ENCODE measurements at places on chromosomes 7 and 10.

GRCh38 chr10:18364987-18365775 lies 225.0 kb downstream of the CACNB2 start:
- no peak for DNase-seq

DNA sequence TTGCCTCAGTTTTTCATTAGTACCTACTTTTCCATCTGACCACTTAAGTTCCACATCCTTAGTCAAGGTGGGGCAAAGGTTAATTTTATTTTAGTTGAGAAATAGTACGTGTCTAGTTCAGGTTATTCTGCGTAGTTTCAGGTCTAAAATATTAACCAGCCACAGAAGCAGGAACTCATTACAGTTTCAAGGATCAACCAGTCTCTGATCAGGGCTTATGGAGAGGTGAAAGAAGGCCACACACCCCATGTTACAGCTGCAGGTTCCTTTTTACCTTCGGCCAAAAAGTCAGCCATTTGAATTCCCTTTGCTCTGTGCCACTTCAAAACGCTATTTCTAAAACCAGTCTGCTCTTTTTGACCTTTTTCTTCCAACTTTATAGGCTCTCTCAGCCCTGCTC lies 134.2 kb downstream of the CTTNBP2 start:
- no peak for DNase-seq

- DNase-seq, result peak; percentile 46
These were observed 51.3 kb upstream of the FRMD4A start for GRCh38 chr10:14382022-14382421.

- no peak for DNase-seq
These were observed 3.3 kb downstream of the GOLGA7B start for GRCh38 chr10:97852840-97853405.

GRCh38 chr7:125847692-125848091 lies 918.1 kb upstream of the POT1 start:
- no peak for DNase-seq

GRCh38 chr7:129159539-129159938 lies 15.0 kb downstream of the TSPAN33 start:
- no peak for DNase-seq

DNA sequence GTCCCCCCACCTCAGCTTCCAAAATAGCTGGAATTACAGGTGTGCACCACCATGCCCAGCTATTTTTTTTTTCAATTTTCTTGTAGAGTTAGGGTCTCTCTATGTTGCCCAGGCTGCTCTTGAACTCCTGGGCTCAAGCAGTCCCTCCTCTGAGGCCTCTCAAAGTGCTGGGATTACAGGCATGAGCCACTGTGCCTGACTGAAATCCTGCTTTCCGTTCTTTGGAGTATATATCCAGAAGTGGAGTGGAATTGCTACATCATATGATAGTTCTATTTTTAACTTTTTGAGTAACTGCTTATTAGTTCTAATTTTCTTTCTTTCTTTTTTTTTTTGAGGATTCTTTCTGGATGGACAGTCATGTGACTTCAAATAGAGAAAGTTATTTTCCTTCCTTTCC lies 62.9 kb upstream of the ZMIZ2 start:
- no peak for DNase-seq

- DNase-seq, result no peak
These were observed 95.6 kb downstream of the OSBPL3 start for GRCh38 chr7:24884401-24884800.

GRCh38 chr10:10804061-10804460 lies 213.6 kb upstream of the CELF2 start:
- DNase-seq, result no peak

DNA sequence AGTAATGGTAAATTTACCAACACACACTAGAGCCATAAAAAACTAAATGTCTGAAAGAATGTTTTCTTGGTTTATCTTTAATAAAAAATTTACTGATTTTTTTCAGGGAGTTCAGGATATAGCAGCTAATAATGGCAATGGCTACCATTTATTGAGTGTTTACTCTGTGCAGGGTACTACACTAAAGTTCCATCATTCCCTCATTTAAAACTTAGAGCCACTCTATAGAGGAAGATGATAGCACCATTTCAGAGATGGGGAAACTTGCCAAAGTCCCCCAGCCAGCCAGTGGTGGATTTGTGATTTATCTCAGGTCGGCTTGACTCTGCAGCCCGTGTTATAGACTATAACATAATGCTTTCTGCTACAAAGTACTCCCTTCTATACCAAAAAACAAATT lies 86.6 kb downstream of the LSMEM1 start:
- DNase-seq, result no peak

DNA sequence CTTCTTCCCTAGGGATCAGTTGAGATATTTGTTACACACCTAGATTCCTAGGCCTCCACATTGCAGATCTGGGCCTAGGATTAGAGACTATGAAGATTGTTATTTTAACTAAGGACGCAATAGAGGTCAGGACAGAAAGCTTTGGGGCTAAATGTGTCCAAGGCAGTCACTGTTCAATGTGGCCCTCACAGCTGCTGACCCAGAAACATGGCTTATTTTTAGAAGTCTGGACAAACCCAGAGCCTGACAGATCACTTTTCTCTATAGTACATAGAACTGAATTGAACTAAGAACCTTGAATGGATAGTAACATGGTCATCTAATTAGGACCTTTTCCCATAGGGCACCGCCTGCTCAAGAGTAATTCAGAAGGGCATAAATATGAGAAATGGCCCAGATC lies 146.6 kb upstream of the AUTS2 start:
- no peak for DNase-seq

GRCh38 chr10:73232887-73233286 lies 14.2 kb downstream of the DNAJC9 start:
- DNase-seq, result no peak

DNA sequence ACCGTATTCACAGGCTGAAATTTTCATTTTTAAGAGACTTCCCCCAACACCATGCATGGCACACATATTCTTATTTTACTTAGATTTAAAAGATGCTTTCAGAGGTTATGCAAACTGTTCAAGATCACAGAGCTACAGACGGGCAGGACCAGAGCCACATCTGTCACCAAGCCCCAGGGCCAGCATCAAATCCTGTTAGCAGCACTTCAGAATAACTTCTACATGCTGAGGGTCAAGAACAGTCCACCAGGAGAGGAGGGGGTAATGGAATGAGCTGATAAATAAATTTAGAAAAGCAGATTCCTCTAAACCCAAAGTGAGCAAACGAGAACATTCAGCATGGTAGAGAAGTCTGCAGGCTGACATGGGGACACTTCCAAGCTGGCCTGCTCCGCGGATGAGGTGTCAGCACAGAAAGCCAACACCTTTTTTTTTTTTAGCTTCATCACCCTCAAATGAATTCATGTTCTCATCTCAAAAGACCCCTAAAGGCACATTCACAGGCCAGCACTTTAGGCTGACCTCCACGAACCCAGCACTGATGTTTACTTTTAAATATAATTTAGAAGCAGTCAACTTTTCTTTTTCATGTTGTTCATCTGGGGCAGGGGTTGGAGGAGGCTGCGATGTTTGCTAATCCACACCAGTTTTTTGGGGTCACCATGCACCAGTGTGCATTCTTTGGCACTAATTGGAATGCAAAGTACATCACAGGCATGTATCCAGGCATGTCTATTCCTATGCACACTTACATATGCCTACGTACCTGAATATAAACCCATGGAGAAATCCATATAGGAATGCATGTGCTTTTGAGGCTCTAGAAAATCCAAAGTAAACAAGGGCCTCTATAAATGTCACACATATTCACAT lies 249.0 kb downstream of the TNS3 start:
- DNase-seq, result no peak

- no peak for DNase-seq
These were observed 7.1 kb downstream of the CCDC126 start for GRCh38 chr7:23604296-23604640.

DNA sequence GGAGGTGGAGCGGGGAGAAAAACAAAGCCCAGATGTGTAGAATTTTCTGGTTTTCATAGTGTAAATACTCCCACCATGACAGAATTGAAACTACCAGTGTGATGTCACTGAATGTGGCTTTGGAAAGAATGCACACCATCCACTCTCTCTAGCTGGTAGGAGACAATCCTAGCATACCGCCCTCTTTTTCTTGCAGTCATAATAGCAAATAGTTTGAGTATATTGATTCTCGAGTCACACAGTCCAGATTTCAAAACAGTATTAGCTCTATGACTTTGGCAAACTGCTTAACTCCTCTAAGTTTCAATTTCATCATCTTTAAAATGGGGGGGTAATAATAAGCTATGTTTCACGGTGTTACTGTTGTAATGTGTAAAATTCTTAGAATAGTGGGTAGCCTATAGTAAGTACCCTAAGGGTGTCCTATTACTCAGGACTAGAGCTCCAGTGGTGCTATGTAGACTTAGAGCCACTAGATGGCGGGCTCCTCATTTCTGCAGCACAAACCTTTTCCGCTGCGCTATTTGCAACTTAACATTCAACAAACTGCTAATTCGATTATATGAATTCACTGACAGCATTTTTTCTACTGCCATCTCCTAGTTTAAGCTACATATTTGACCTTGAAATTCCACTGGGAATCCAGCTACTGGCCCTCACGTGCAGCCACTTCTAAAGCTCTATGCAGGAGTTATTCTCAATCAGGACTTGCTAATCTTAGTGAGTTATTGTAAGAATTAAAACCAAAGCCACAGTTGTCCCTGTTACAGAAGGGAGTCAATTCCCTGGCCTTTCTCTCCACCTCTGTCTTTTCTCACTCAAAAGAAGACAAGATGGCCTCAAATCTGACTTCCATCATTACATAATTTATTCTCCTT lies 18.7 kb downstream of the TAS2R40 start:
- peak; percentile 65 for DNase-seq

DNA sequence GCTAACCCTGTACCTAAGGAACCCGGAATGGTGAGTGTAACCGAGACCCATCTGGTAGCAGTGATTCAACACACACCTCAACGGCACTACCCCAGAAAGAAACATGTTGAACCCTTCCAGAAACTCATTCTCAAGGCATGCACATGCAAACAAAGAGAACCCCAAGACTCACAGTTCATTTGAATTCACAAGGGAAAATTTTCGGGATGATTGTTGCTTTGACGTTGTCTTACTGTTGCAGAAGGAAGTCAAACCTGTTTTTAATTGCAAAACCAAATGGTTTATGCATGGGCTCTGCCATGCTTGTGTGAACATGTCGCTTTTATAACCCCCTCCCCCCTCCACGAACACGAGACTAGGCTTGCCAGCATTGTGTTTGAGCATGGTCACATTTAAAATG lies 539.7 kb downstream of the GATA3 start:
- no peak for DNase-seq

DNA sequence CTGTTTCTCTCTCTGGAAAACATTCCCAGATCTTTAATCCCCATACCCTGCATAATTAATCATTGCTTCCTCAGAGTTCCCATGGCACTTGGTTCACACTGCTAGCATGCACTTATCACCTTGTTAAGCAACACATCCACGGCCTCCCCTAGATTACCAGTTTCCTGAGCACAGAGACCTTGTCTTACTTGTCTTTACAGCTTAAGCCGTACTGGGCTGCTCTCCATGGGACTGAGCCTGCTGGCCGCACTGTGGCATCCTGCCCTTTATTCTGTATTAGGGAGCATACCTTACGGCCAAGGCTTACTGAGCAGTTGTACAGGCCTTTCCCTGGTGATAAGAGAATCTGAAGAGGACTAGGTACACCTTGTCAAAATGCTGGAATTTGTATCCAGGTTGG lies 190.2 kb downstream of the REEP3 start:
- no peak for DNase-seq

DNA sequence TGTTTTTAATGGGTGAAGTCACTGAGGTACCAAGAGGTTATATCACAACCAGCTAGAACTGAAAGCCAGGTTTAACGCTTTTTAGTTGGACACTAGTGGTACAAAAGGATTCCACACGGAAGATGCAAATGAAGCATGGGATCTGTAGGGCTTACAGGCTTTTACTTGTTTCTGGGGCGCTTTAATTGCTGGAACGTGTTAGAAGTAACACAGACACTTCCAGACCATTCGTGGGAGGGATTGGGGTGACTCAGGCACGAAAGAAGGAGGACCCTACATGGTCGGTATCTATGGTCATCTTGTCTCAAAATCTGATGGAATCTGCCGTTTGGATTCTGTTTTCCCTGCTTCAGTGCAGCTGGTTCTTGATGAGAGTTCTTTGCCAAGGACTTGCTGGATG lies 1.0 kb downstream of the YKT6 start:
- no peak for DNase-seq

- no peak for DNase-seq
These were observed 668.2 kb upstream of the IGFBP3 start for GRCh38 chr7:46589286-46589685.

- no peak for DNase-seq
These were observed 70.5 kb upstream of the SP4 start for GRCh38 chr7:21357151-21358097.

DNA sequence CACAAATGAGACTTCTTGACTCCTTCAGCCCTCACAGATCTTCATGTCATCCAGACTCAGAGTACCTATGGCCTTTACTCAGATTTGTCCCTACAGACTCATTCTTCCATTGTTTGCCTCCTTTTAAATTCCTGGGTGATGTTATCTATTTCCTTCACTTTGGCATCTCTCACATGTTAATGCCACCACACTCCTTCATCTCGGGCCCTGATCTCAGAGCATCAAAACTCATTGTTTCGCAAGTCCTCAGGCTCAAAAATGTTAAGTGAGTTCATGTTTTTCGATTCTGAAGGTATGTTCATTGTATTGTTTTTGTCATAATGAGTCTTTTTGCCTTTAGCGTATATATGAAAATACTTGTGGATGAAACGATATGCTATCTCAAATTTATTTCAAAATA lies 62.3 kb upstream of the AHR start:
- no peak for DNase-seq

GRCh38 chr7:44132039-44132438 lies 8.7 kb upstream of the POLD2 start:
- DNase-seq, result no peak

GRCh38 chr7:2399848-2400587 lies 3.4 kb upstream of the CHST12 start:
- DNase-seq, result no peak

DNA sequence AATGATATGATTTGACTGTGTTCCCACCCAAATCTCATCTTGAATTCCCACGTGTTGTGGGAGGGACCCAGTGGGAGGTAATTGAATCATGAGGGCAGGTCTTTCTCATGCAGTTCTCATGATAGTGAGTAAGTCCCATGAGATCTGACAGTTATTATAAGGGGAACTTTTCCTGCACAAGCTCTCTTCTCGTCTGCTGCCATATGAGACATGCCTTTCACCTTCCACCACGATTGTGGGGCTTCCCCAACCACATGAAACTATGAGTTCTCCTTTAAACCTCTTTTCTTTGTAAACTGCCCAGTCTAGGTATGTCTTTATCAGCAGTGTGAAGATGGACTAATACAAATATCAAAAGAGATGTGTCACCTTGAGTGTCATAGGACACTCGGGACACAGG lies 502.7 kb upstream of the PODXL start:
- DNase-seq, result no peak

All from stimulated activated CD4-positive, alpha-beta T cell treated with anti-CD3 and anti-CD28 coated beads, Interleukin-2, amount 100 ng/mL, for 24 hours (primary cell).